ENCODE measurements at places on chromosomes 3 and 15.
A peak's percentile ranks its signal among the peaks of the same experiment; 100 is the strongest.

- H3K36me3 ChIP-seq: no peaks in the 10 kb centered on the region
- no peaks in the 10 kb centered on the region for H3K4me1 ChIP-seq
- no peak for DNase-seq
- H3K27me3 ChIP-seq: no peaks in the 10 kb centered on the region
- no peak overlapping the region for H3K27ac ChIP-seq
- H3K4me3 ChIP-seq: no peak overlapping the region
Measured at GRCh38 chr3:23629181-23629894, 176.4 kb upstream of the UBE2E1 start.

- H3K4me3 ChIP-seq: no peak overlapping the region
- H3K27ac ChIP-seq: no peak overlapping the region
- DNase-seq: no peak
- peaks cover 12% of the 10 kb centered on the region for H3K36me3 ChIP-seq
Measured at GRCh38 chr3:87855616-87856015, 203.2 kb downstream of the CGGBP1 start.

GRCh38 chr3:16399473-16399872 lies 114.0 kb downstream of the RFTN1 start:
- H3K4me1 ChIP-seq: no peaks in the 10 kb centered on the region
- H3K27ac ChIP-seq: no peak overlapping the region
- peaks cover 5% of the 10 kb centered on the region for H3K27me3 ChIP-seq
- H3K36me3 ChIP-seq: no peaks in the 10 kb centered on the region

DNA sequence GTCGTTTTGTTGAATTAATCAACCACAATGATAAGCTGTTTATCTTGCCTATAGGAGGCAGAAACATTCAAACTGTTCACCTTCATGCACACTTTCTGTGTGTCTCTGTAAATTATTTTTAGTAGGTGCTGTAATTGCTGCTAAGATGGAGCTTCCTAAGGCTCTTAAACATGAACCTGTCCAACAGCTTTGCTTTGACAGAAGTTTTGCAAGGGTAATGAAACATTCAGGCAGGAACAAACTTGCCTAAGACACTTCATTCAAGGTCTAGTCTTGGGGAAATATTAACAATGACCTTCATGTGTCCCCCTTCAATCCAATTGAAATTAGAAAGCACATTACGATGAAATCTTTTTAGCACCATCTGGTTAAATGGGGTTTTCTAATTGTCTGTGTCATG lies 156.1 kb downstream of the DIPK2A start:
- H3K27me3 ChIP-seq: no peaks in the 10 kb centered on the region
- DNase-seq: no peak
- H3K4me1 ChIP-seq: no peaks in the 10 kb centered on the region
- no peak overlapping the region for H3K27ac ChIP-seq

GRCh38 chr3:45105855-45106671 lies 40.1 kb downstream of the CDCP1 start:
- DNase-seq: peak; percentile 59
- peaks cover 78% of the 10 kb centered on the region for H3K4me1 ChIP-seq
- peaks cover 20% of the 10 kb centered on the region for H3K36me3 ChIP-seq
- no peaks in the 10 kb centered on the region for H3K27me3 ChIP-seq

DNA sequence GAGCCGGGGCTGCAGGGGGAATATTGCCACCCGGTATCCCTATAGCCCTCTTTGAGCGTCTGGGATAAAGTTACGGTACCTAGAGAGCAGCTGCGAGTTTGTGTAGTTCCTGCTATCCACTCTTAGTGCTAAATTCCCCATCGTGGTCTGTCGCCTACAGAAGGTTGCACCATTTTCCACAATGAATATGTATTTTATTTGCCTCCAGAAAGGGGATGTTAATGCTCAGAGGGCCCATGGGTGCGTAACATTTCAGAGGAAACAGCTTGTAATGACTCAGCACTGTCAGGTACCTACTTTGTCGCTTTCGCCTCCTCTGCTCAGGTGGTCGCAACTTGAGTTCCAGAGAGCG lies 1.1 kb downstream of the SLCO3A1 start:
- DNase-seq: no peak
- no peak overlapping the region for H3K27ac ChIP-seq
- H3K36me3 ChIP-seq: no peaks in the 10 kb centered on the region
- H3K27me3 ChIP-seq: peaks cover 5% of the 10 kb centered on the region

GRCh38 chr3:51876186-51876585 lies 785 bp upstream of the IQCF5 start:
- no peak overlapping the region for H3K4me3 ChIP-seq
- no peaks in the 10 kb centered on the region for H3K36me3 ChIP-seq
- no peaks in the 10 kb centered on the region for H3K27me3 ChIP-seq
- H3K4me1 ChIP-seq: no peaks in the 10 kb centered on the region
- H3K27ac ChIP-seq: no peak overlapping the region
- no peak for DNase-seq
